ENCODE measurements at places on chromosomes 16 and 17.
A peak's percentile ranks its signal among the peaks of the same experiment; 100 is the strongest.

DNA sequence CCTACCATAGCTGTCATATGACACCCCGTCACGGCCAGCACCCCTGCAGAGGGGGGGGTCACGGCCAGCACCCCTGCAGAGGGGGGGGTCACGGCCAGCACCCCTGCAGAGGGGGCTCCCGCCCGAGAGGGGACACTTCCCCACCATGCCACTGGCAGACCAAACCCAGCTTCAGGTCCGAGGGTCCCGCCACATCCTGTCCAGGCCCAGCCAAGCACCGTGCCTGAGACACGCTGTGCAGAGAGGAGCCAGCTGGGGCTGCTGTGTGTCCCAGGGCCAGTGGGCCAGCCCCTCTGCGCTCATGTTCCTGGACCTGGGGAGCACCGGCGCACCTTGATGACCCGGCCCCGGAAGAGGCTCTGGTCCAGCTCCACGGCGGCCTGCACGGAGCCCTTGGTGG lies 1.9 kb downstream of the PABPN1L start:
- no peak for DNase-seq

GRCh38 chr17:56786989-56787482 lies 46.7 kb downstream of the C17orf67 start:
- peak; percentile 38 for DNase-seq

DNA sequence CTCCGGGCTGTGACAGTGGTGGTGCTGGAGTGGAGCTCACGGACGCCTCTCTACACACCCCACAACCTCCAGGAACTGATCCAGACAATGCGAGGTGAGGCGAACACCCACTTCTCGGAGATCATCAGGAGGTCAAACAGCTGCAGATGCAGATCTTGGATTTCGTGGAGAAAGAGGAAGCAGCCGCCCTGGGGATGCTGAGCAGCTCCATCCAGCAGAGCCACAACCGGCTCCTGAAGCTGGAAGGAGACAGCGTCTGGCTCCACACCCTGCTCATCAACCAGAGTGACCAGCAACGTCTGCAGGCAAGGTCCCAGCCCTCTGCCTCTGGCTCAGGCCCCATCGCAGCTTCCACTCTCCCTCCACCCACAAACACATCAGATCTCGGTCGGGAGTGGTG lies 13.2 kb upstream of the SLC16A5 start:
- no peak for DNase-seq

GRCh38 chr16:10871157-10871991 lies 5.6 kb upstream of the CIITA start:
- DNase-seq, result peak; percentile 13

DNA sequence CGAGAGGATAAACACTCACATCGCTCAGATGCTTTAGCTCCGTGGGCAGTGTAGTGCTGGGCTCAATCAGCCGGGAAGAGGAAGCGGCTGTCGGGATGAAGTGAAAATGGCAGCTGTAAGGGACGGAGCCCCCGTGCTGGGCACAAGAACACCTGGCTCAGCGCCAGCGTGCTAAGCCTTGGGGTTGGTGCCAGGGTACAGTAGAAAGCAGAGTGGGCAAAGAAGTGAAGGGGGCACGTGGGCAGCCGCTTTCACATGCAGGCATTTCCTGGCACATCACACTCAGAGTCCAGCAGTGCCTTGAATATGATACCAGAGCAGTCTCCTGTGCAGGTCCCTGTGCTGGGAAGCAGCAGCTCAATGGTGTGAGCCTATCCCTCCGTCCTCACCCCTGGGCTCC lies 51.1 kb upstream of the FOXF1 start:
- DNase-seq, result no peak

DNA sequence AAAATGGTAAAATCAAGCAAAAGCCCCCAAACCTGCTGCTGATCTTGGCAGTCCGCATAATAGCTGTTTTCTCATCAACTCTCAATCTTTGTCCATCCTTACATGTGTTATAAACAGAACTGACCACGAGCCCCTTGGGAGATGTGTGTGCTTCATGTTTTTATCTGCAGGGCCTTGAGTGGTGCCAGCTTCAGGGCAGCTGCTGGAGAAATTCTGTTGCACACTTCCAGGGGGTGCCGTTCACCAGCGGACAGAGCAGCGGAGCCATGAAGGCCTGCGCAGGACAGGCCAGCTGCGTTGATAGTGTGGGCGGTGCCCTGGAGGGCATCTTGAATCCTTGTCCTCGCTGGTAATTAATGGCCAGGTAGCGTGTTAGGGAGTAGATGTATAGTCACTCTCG lies 20.1 kb downstream of the MPRIP start:
- no peak for DNase-seq

DNA sequence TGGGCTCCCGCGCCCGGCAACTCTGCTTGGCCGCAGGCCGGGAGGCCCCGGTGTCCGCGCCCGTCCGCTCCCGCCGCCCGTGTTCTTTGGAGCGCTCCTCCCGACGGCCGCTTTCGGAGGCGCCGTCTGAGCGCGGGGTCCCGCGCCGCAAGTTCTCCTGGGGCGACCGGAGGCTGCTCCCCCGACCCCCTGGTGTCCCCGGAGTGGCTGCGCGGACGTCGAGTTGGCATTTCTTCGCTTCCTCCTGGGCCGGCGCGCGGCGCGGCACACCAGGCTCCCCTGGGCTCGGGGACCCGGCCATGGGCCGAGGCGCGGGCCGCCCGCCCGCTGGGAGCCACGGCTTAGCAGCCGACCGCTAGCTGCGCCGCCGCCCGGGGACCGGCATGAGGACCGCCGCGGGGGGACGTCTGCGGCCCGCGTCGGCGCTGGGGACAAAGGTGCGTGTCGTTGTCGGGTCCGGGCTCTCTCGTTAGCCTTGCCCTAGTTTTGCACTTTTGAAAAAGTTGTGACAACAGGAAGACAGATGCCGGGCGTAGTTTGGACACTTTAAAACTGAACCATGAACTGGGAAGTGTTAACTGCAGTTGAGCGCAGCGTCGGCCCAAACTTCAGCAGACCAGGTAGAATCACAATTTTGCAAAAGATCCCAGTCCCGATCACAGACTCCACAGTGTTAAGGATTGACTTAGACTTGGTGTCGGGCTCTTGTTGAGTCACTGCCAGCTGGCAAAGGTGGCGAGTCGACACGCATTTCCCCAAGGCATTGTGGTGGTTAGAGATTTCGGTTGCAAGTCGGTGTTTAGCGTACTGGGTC lies 700 bp downstream of the UBN1 start:
- peak; percentile 17 for DNase-seq

- DNase-seq, result no peak
These were observed 246.2 kb downstream of the KATNIP start for GRCh38 chr16:27795992-27796614.

DNA sequence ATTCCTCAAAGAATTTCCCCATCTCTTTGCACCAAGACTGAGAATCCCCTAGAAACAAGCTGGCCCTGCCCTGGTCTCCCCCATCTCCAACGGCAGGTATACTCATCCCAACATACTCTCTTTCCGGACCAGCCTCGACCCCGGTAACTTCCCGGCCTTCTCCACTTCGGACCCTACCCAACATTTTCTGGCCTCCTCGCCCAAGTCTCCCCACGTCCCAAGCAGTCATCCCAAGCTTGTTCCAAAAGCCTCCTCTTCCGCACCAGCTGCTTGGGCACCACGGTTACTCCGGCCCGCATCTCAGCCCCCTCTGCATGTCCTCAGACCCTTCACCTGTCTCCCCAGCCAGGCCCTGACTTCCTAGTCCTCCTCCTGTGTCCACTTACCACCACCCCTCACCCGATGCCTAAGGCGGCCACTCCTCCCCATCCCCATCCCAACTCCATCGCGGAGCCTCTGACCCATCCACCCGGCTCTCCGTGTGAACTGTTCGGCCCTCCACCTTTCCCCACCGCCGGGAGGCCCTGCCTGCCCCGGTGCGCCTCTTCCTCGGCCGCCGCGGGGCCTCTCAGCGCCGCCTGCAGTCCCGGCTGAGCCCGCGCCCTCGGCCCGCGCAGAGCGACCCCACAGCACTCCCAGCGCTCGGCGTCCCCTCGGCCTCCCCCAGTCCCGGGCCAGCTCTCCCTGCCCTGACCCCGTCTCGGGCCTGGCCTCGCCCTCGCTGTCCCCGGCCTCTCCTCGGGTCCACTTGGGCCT lies 994 bp downstream of the PITPNA start:
- peak; percentile 28 for DNase-seq

GRCh38 chr17:47301831-47302230 lies 21.9 kb upstream of the EFCAB13 start:
- DNase-seq, result no peak

DNA sequence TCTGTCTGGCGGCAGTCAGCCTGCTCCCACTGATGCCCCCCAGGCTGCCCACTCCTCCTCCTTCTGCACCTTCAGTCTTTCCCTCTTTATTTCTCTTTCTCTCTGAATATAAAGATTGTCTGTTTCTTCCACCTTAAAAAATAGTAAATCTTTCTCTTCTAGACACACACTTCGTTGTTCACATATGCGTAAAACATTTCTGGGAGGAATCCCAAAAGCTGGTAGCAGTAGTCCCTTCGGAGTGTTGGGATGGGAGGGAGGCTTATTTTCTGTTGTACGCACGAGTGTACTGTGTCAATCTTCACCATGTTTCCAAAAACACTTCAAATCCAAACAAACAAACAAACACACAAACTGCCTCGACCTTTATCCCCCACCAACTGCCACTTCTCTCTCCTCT lies 9.9 kb downstream of the OSBPL7 start:
- no peak for DNase-seq

DNA sequence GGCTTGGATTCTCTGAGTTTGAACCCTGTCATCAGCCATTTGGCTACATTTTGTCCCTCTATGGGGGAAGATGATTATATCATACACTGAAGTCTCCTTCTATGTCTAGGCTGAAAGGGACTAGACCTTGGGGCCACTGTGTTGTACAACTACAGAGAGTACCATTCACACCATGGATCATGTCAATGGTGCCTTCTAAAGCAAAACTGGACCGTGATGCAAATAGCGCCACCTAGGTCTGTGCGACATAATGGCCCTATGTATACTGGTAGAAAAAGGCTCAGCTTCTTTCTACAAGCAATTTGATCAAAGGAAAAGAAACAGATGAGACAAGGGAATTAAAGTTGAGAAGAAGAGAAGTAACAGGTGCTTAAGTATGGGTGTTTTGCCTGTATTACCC lies 100.7 kb downstream of the LYRM1 start:
- DNase-seq, result no peak

GRCh38 chr16:78005881-78006280 lies 16.5 kb upstream of the CLEC3A start:
- no peak for DNase-seq

GRCh38 chr16:84319146-84319760 lies 24.6 kb downstream of the WFDC1 start:
- DNase-seq, result no peak

DNA sequence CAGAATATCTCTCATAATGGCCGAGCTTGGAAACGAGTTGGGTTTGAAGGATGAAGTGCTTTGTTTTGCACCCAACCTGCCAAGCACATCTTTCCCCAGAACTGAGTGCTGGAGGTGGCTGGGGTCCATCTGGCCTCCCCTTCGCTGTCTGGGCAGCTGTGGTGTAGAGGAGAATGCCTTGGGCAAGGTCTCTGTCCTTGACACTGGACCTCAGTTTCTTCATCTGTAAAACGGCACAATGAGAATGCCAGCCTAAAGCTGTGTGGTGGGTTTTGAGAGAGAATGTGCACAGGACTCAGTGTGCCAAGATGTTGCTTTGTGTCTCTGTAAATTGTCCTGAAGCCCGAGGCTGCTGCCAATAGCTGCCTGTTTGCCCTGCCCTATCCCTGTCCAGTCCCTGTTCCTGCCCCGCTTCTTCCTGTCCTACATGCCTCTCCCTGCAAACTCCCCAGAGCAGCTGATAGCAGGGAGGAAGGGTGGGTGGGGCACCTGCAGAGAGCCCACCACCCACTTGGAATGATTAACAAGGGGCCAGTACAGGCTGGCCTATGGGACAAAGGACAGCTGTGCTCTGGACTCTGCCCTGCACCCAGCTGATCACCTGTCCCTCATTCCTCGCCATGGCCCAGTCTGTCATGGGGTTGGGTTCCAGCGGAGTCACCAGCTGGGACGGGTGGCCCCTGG lies 15.3 kb downstream of the LASP1 start:
- no peak for DNase-seq

GRCh38 chr16:19840524-19841110 lies 44.0 kb downstream of the GPRC5B start:
- no peak for DNase-seq

- DNase-seq, result no peak
These were observed 267.6 kb upstream of the SDK2 start for GRCh38 chr17:73911726-73912372.

DNA sequence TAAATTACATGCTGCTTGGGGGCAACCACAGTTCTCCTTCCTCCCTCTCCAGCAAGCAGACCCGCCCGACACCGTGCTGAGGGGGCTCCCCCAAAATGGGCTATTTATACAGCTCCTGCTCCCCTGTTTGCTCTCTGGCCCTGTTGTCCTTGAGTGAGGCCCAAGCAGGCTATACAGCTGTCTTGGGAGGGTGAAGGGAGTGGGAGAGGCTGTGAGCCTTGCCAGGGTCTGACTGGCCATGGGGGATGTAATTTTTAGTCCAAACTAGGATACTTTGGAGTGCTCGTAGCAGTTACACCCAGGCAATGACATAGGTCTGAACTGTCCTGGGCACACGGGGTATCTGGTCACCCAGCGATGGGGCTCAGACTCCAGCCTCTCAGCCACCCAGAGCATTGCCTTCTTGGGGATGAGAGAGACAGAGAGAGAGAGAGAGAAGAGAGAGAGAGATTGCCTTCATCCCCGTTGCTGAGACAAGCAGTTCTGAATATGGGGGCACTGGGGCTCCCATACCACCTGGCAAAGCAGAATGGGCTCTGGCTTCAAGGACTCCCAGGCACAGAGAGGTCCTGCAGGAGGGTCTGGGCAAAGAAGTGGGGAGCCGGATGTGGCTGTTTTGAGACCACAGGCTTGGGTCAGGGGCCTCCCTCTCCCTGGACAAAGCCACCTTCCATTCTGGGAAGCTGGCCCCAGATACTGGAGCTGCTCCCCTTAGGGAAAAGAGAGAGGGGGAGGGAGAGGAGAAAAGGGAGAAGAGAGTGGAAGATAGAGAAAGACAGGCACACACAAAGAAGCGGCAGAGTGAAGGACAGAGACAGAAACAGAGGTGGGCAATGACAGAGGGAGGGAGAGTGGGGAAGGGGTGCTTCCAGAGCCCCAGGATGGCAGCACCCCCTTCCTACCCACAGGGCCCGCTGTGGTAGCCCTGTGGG lies 10.7 kb upstream of the TMEM92 start:
- DNase-seq, result no peak

- DNase-seq, result no peak
These were observed 106.2 kb downstream of the PHKB start for GRCh38 chr16:47567321-47567720.

- DNase-seq, result no peak
These were observed 405.5 kb downstream of the TMEM114 start for GRCh38 chr16:8184854-8185253.
